ENCODE measurements at places on chromosomes 1 and 21. TPM values are rescaled to one million over a fixed set of nuclear protein-coding genes. Genes with fewer than 3 reads are reported as not detected.

FCGR1A gene
- not detected for total RNA-seq

KCND3 gene
- total RNA-seq = 0.05 TPM

DNA sequence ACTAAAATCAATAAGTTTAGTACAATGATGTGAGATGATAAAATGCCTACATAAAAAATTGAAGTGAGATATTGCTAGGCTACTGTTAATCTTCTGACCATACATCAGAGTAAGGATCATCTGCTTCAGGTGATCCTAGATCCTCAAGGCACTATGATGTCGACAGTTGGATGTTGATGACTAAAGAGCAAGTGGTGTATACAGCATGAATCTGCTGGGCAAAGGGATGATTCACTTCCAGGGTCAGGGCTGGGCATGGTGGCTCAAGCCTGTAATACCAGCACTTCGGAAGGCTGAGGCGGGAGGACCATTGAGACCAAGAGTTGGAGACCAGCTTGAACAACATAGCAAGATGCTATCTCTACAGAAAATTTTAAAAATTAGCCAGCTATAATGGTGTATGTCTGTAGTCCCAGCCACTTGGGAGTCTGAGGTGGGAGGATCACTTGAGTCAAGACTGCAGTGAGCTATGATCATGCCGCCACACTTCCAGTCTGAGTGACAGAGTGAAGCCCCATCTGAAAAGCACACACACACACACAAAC, 24.6 kb downstream of the NUF2 start:
- no peaks in the 10 kb centered on the region for H3K27me3 ChIP-seq
- H3K4me3 ChIP-seq = no peak overlapping the region
- H3K27ac ChIP-seq = no peak overlapping the region
- no peaks in the 10 kb centered on the region for H3K36me3 ChIP-seq

DNA sequence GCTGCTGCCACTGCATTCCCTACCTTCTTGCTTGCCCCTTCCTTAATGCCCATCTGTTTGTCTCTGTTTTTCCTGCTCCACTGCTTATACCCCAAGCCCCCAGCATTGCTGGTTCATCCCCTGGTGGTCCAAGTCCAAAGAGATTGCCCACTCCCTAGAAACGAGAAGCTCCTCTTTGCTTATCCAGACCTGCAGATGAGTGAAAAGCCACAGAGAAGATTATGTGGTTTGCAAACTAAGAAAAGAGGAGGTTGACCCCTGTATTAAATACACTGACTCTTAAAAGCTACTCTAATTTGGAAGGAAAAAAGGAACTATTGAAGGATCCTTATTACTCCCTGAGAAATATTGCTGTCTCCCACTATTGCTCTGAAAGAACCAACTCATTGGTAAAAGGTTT, 146.8 kb upstream of the RAB4A start:
- H3K4me3 ChIP-seq = no peak overlapping the region
- DNase-seq = no peak
- H3K27ac ChIP-seq = no peak overlapping the region
- H3K27me3 ChIP-seq = no peaks in the 10 kb centered on the region

DNMT3L gene
- total RNA-seq = not detected

DNA sequence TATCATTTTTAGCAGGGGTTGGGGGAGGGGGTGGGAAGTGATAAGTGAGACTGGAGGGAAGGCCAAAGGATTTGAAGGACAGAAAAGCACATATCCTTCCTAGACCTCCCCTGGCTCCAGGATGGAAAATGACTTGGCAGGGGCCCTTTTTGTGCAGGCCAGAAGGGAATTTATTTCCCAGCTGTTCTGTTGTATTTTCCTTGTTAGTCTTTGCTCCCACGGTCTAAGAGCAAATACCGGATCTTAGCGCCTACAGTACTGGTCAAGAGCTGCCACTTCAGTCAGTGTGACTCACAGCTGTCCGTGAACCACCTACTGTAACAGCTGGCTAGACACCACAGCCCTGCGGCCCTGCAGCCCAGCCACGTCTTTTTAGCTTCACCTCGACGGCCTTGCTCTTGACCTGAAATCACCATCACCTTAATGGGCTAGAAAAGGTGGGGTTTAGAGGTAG, 51.0 kb upstream of the ERRFI1 start:
- no peaks in the 10 kb centered on the region for H3K4me1 ChIP-seq
- no peak overlapping the region for H3K27ac ChIP-seq
- H3K27me3 ChIP-seq = no peaks in the 10 kb centered on the region
- H3K4me3 ChIP-seq = no peak overlapping the region

- no peak overlapping the region for H3K27ac ChIP-seq
- no peaks in the 10 kb centered on the region for H3K4me1 ChIP-seq
- no peak overlapping the region for H3K4me3 ChIP-seq
- no peaks in the 10 kb centered on the region for H3K27me3 ChIP-seq
Measured at GRCh38 chr1:3327389-3327702, 127.1 kb upstream of the ARHGEF16 start.

DNA sequence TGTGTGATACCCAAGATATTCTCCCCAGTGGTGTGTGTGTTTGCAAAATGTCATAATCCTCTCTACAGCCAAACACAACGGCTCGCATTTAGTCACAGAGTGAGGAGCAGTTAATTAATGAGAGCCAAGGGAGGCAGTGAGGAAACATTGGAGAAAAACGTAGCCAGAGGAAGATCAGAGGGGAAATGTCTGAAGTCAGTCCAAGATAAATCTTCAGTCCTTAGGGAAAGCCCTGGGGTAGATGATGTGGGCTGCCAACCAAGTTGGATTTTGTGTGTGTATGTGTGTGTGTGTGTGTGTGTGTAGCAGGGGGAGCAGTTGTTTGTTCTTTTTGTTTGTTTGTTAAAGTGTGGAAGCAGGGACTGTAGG, 201.0 kb upstream of the PTBP2 start:
- no peaks in the 10 kb centered on the region for H3K36me3 ChIP-seq
- DNase-seq = no peak
- H3K27ac ChIP-seq = no peak overlapping the region
- no peak overlapping the region for H3K4me3 ChIP-seq
- no peaks in the 10 kb centered on the region for H3K27me3 ChIP-seq

HIVEP3 gene
- 5.4 TPM for total RNA-seq

- DNase-seq = no peak
- H3K36me3 ChIP-seq = no peaks in the 10 kb centered on the region
- no peak overlapping the region for H3K4me3 ChIP-seq
- peaks cover 7% of the 10 kb centered on the region for H3K4me1 ChIP-seq
- no peaks in the 10 kb centered on the region for H3K27me3 ChIP-seq
Measured at GRCh38 chr1:160466961-160467360, 56.1 kb downstream of the SLAMF6 start.

DNA sequence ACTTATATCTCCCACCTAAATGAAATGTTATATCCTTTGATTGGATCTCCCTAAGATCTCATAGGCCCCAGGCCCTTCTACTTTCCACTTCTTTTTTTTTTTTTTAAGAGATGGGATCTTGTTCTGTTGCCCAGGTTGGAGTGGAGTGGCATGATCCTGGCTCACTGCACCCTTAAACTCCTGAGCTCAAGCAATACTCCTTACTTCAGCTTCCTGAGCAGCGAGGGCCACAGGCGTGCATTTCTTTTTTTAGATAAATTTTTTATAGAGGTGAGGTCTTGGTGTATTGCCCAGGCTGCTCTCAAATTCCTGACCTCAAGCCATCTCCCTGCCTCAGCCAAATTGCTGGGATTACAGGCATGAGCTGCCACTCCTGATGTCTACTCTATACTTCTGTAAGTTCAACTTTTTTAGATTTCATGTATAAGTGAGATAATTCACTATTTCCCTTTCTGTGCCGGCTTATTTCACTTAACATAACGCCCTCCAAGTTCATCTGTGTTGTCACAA, 987.5 kb upstream of the NCAM2 start:
- H3K27ac ChIP-seq = no peak overlapping the region
- H3K4me3 ChIP-seq = no peak overlapping the region
- H3K27me3 ChIP-seq = no peaks in the 10 kb centered on the region

MFAP2 gene
- not detected for total RNA-seq

DNA sequence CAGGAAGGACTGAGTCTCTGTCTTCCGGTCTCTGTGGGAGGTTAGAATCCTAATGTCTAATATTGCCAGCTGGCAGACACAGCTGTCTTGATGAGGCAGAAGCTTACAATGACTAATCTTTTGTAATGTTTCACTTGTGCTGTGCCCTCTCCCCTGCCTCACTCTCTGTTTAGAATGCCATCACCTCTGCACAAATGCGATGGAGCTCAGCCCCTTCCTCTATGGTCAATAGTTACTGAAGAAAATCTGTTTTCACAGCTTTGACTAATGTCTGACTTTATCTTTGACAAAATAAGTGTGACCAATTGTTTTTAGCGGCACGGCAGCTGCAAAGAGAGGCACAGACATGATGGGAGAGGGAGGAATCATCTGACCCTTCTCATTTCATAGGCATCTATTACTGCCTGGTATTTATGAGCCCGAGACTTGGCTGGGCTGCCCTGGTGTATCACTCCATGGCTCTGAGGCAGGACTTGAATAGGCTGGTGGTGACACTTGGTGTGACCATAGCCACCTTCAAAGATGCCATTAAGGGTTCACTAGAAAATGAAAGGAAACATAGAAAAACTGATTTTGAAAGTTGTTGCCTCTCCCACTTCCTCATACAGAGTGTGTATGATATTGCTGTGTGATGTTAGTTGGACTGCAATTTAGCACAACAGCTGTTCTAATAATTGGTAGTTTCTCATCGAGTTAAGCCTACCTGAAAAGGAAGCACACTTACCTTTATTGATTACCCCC, 163.2 kb upstream of the NBPF11 start:
- H3K36me3 ChIP-seq = no peaks in the 10 kb centered on the region
- H3K27me3 ChIP-seq = peaks cover 10% of the 10 kb centered on the region
- no peak overlapping the region for H3K27ac ChIP-seq
- peaks cover 16% of the 10 kb centered on the region for H3K4me1 ChIP-seq
- H3K4me3 ChIP-seq = no peak overlapping the region
- DNase-seq = no peak

- no peaks in the 10 kb centered on the region for H3K27me3 ChIP-seq
- H3K36me3 ChIP-seq = no peaks in the 10 kb centered on the region
- no peak overlapping the region for H3K4me3 ChIP-seq
- DNase-seq = no peak
Measured at GRCh38 chr1:30043731-30044408, 679.5 kb downstream of the MATN1 start.

DNA sequence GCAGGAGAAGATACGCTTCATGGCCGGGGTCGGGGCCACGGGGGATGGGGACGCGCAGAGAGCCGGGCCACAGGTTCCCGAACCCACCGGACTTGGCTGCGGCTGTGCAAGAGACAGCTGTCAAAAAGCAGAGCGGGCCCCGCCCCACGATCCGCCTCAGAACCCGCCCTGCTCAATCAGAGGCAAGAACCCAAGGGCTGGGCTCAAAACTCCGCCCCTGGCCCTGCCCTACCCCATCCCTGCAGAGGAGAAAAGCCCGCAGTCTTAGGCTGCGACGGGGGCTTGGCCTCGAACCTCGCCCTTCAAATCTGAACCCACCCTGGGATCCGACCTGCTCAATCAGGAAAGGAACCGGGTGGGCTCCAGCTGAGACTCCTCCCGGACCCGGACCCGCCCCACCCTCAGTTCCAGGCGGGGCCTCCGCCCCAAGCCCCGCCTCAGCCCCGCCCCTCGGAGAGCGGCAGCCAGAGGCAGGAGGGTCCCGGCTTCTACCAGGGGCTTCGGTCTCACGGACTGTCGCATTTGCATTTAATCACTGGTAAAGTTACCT, at the start of gene ANKRD35:
Gene ANKRD35, minus strand, starts transcription at position 129 of the 550 bp plus-strand sequence. Its CDS starts 108 bp downstream, at position 21.
- peaks cover 17% of the 10 kb centered on the region for H3K4me1 ChIP-seq
- H3K4me3 ChIP-seq = peak within 1 kb of the TSS; percentile 70
- DNase-seq = peak; percentile 86
- H3K27me3 ChIP-seq = peaks cover 14% of the 10 kb centered on the region
- no peaks in the 10 kb centered on the region for H3K36me3 ChIP-seq
- no peak within 1 kb of the TSS for H3K27ac ChIP-seq

DNA sequence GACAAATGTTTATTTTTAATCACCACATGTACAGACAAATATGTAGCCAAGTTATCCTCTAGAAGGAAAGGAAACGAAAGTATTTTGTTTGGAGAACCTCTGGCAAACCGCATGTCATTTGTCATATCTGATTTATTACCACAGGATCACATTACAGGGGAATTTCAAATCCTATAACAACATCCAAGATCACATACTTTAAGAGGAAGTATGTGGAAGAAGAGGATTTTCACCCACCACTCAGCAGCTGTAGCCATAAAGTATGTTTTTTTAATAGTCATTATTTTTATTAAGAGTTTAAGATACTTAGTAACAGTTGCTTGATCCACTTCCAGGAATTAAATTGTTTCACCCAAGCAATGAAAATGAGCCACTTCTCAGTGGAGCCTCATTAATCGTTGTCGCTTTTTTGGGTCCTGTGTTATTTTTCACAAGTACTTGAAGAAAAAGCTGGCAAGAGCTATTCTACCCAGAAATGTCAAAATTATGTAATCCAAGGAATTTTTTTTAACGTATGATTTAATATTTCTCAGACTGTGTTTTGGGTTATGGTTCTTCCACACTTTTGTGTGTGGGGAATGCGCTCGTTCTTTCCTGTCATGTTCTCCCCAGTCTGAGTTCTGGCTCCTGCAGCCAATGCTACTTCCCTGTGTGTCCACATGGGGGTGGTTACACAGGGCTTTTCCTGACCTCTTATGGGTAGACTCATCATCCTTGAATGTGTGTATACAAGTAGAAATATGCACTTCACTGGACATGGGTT, 6.9 kb downstream of the SERTAD4 start:
- no peaks in the 10 kb centered on the region for H3K4me1 ChIP-seq
- no peak overlapping the region for H3K4me3 ChIP-seq

- DNase-seq = no peak
- H3K27me3 ChIP-seq = no peaks in the 10 kb centered on the region
- H3K27ac ChIP-seq = no peak overlapping the region
- H3K36me3 ChIP-seq = no peaks in the 10 kb centered on the region
Measured at GRCh38 chr1:91916811-91917460, 31.0 kb upstream of the TGFBR3 start.

- no peak for DNase-seq
- H3K4me3 ChIP-seq = no peak overlapping the region
- H3K27me3 ChIP-seq = no peaks in the 10 kb centered on the region
Measured at GRCh38 chr1:41517062-41517438, 32.6 kb upstream of the EDN2 start.

CRP gene
- total RNA-seq = not detected

DNA sequence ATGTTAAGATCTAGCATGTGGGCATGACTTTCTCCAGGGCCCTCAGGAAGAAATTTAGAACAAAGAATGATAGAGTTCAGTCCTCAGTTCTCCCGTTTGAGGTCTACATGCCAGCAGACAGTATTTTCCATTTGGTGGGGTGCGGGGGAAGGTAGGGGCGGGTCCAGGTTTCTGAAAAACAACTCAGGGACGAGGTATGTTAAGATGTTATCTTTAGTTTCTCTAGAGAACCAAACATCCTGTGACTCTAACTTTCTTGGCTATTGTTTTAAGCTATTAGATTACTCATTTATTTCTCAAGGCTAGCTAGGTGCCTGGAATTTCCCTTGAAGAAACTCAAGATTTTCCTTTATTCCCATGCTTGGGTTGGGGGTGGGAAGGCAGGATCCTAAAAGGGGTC, 42.3 kb upstream of the SYT14 start:
- H3K4me3 ChIP-seq = no peak overlapping the region
- DNase-seq = no peak
- no peaks in the 10 kb centered on the region for H3K4me1 ChIP-seq
- no peaks in the 10 kb centered on the region for H3K36me3 ChIP-seq
